ENCODE measurements at places on chromosomes 2 and 18. TPM values are rescaled to one million over a fixed set of nuclear protein-coding genes. Genes with fewer than 3 reads are reported as not detected.

The CHRND gene
- 0.96 TPM for polyA plus RNA-seq

GRCh38 chr2:68366083-68366560, 1.0 kb downstream of the PLEK start:
- DNase-seq = no peak

The HOXD12 gene
- polyA plus RNA-seq = 0.32 TPM

DNA sequence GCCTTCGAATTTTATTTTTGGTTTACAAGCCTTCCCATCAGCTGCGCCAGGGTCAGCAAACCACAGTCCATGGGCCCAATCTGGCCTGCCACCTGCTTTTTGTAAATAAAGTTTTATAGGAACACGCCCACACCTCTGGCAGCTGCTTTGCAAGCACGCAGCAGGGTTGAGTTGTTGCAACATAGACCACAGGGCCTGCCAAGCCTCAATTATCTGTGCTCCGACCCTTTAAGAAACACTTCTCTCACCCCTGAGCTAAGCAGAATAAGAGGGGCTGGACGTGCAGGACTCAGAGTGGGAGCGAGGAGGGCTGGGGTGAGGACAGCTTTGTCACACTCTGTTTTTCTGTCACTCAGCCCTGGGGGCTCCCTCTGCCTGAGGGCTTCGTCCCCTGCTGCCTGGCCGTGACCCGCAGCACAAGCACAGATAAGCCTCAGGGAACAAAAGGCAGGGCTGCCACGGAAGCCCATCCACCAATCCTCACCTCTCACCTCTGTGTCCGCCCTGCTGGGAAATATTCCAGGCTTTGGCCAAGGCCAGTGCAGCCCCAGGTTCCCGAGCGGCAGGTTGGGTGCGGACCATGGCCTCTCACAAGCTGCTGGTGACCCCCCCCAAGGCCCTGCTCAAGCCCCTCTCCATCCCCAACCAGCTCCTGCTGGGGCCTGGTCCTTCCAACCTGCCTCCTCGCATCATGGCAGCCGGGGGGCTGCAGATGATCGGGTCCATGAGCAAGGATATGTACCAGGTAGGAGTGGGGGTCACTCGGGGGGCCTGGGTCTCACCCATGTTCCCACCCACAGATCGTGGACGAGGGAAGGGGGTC, at the start of gene AGXT:
AGXT (plus strand) TSS at position 539 of the 823 bp plus-strand sequence; CDS start at position 581, 42 bp downstream.
- no peak for DNase-seq

DNA sequence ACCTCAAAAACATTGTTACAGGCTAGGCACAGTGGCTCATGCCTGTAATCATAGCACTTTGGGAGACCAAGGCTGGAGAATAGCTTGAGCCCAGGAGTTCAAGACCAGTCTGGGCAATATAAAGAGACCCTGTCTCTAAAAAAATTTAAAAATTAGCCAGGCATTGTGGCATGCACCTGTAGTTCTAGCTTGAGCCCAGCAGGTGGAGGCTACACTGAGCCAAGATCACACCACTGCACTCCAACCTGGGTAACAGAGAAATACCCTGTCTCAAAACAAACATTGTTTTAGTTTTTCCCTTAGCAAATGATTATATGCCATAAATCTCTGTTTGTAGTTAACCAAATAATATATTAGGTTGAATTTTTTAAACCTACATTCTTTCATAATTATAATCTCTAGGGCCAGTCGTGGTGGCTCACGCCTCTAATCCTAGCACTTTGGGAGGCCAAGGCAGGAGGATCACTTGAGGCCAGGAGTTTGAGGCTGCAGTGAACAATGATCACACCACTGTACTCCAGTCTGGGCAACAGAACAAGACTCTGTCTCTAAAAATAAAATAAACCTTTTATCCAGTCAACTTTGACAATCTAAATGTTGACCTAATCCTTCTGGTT, 13.3 kb upstream of the CYP20A1 start:
- peak; percentile 0 for DNase-seq

Data from left kidney (tissue), 8 donors.